Endothelial cell of umbilical vein (primary cell): ENCODE measurements at places on chromosomes 7 and 10.

- DNase-seq, result no peak
Observed at GRCh38 chr7:11710377-11710776, 121.6 kb downstream of the THSD7A start.

- no peak for DNase-seq
Observed at GRCh38 chr10:17177014-17177413, 24.5 kb downstream of the TRDMT1 start.

- DNase-seq, result no peak
Observed at GRCh38 chr10:78870458-78870857, 198.3 kb upstream of the ZMIZ1 start.

DNA sequence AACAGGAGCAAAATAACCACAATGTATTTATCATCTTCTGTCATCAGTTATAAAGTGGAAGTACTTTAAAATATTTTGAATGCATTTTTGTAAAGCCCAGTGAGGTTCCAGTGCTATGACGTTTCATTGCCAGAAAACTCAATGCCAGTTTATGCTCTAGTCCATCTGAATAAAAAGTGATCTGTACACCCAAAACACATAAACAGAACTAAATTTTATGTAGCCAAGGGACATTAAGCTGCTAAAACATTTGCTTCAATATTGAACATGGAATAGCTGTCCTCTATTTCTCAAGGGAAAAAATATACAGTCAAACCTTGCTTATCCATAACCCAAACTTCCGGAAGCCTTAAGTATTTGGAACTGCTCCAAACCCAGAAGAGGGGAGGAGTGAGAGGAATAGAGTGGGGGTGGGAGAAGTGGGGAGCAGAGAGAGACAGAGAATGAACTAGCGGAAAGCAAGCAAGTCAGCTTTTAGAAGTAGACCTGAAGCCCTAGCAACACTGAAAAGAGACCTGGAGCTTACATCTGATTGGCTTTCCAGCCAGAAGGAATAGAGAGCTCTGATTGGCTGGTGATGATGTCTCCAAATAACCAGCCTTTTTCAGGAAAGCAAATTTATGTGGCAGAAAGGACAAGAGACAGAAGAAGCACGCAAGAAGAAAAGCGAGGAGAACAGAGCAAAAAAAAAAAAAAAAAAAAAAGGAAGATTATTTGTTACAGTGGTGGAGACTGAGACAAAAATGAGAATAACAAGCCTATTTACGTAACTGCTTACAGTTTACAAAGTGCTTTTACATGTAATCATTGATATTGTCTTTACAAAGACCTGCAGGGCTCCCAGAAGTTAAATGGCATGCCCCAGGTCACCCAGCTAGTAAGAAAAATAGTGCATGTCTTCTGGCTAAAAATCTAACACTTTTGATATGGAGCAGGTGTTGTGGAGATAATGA, 196.0 kb downstream of the RNLS start:
- peak; percentile 88 for DNase-seq

GRCh38 chr10:60490013-60490412, 100.3 kb upstream of the ANK3 start:
- DNase-seq, result no peak

DNA sequence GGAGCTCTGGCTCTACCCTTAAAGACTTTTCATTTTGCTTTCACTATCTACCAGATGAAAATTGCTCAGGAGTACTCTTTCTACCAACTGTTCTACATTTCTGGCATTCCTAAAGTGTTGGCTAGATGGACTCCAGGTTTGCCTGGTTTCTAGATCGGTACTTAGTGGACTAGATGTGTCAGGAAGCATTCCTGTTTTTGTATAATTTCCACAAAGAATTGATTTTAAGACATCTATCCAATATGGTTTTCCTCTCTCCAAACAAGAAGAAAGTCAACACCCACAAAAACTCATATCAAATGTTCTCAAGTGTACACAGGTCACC, 157.7 kb downstream of the CHRM2 start:
- DNase-seq, result no peak

GRCh38 chr10:101375076-101375475, 21.1 kb downstream of the BTRC start:
- no peak for DNase-seq

- peak; percentile 29 for DNase-seq
Observed at GRCh38 chr7:14698239-14698638, 204.3 kb downstream of the DGKB start.

DNA sequence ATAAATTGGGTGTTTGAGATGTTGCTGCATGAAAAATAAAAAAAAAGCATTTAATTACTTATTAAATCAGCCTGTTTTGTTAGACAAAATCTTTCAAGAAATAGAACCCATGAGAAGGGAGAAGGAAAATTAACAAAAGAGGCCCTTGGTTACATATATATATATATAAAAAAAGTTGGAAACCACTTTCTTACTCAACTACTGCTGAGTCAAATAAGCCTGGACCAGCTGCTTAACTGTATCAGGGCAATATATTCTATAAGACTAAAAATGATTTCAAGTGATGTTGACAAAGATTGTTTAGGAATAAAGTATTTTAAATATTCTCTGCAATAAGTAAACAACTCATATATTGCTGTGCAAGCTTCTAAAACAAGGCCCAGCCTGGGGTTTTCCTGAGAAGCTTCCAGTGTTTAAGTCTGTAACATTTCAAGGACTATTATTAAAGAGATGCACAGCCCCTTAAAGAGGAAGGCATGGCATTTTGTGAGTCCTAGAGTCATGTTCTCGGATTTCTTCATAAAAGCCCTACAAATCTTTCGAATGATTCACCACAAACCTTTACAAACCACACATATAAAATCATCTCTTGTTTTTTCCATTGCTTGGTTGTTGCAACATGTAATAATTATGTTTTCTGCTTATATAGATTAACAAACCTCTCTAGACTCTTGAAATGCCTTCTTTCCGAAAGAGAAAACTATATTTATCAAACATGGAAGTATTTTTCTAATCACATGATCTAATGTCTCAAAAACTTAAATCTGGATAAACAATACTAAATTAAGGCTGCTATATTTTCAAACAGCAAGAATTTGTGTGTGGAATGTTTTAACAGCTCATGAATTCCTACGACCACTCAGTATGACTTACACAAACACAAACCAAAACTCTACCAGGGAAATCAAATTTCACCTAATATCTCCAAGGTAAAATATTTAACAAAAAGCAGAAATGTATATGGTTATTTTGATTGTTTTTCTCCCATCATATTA, 14.3 kb downstream of the JAZF1 start:
- DNase-seq, result no peak

DNA sequence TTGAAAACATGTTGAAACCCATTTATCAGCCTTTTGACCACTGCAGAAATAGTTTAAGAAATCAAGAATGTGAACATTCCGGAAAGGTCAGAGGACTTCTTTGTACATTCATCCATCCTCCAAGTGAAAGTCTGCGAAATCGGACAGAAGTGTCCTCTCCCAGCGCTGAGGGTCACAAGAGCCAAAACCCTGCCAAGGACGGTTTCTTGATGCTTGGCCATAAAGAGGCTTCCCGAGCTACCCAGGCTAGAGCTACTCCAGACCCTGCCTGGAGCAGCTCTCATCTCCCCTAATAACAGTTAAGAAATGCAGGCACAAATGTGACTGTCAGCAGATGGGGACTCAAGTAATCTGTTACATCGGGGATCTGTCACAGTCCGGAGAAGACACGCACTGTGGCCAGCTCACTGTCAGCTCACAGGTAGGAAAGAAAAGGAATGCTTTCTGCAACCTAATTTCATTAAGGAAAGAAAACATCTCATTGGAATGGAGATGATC, 4.5 kb upstream of the CYTH3 start:
- DNase-seq, result no peak

- no peak for DNase-seq
Observed at GRCh38 chr7:78463039-78463438, 664.5 kb downstream of the PHTF2 start.

DNA sequence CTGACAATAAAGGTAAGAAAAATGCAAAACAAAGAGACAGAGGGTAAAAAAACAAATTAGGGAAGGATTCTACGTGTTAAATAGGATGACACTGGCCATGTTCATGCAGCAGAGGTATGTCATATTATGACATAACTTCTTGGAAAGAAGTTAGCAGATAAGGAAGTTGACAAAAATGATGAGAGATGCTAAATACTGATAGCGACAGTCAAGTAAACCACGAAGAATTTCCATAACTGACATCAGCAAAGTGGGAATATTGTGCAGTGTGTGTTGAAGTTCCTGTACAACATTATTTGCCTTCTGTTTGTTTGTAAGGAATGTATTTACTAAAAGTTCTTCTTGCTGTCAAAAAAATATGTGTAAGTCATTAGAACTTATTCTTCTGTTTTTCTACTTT, 29.5 kb downstream of the MDH2 start:
- no peak for DNase-seq

DNA sequence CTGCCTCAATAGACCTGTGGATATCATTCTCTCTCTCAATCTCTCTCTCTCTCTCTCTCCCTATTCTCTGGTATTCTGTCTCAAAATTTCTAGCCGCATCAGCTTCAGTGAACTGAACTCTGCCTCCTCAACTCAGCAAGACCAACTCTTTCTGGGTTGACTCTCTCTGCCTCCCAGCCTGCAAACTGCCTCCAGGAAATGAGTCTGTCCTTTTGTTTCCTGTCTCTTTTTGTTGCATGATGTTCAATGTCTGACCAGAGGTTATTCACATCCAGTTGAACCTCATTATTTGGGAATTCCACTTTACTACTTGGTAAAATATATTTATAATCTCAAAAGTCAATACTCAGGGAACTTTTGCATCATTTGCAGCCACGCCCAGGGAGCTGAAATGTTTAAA, 682.7 kb upstream of the FZD8 start:
- DNase-seq, result peak; percentile 41

DNA sequence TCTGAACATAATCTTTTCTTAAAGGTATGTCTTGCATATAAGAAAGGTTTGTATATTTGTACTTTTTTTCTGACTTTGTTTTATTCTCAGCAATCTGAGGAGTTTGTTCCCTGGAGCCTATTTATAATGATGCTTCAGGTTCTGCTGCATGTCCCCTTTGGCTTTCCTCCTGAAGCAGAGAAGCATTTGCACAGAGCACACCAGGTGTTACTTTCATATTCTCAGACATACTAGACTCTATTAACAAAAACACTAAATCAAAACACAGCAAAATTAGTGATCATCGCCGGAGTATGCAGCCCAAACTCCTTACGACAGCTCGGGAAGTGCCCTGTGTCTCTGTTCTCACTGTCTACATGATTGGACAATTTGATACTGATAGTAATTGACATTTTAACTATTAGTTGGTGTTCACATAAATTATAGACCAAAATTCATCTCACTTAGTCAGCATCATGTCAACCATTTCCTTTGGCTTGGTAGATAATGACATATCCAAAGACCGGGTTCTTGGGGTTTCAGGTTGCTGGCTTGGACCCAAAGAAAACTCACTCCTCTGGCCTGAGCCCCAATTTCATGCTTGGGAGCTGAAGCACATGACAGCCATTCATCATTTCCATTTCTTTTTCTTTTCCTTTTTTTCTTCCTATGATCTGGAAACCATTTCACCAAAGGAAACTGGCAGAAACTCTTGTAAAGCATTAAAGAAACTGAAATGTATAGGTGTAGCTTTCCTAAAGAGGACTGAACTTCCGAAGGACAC, 400.1 kb upstream of the NRP1 start:
- DNase-seq, result no peak

DNA sequence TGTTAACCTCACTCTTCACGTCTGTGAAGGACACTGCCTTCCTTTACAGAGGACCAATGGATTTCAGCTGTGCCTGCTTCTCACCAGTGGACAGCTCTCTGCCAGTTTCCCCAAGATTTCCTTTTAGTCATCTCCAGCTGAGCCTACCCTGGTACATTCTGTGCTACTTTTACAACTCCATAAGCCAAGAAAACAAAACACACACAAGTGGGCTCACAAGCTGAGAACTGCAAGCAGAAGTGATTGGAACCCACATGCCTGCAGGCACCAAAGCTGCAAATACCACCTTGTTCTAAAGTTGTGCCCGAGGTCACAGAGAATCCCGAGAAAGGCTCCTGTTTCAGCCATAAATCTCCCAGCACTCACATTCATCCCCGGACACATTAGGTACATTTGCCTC, 636.8 kb downstream of the PHTF2 start:
- no peak for DNase-seq

DNA sequence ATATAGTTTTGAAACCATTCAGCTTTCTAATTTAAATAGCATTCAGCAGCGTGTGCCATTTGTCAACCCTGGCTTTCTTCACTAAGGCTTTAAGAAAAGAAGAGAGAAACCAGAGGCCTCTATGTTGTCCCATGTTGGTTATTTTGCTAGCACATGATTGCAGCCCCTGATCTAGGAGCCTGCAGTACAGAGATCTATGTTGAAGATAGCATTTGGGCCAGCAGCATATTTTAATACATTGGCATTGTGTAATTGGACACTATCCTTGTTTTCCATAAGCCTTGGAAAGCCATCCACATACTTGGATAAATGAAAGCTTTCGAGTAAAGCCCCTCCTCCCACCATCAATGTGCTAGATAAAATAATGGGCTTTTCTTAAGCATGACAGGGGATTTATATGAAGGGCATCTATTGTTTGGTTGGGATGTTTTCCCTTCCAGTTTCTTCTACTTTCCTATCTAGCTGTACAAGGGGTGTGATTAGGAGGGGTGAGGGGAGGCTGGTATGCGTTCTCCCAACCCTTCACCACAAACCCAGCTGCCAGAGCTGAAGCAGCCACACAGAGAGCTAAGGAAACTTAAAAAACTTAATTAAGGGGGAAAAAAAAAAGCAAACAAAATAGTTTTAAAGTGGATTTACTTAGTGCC, 23.1 kb upstream of the SDHAF3 start:
- DNase-seq, result no peak

DNA sequence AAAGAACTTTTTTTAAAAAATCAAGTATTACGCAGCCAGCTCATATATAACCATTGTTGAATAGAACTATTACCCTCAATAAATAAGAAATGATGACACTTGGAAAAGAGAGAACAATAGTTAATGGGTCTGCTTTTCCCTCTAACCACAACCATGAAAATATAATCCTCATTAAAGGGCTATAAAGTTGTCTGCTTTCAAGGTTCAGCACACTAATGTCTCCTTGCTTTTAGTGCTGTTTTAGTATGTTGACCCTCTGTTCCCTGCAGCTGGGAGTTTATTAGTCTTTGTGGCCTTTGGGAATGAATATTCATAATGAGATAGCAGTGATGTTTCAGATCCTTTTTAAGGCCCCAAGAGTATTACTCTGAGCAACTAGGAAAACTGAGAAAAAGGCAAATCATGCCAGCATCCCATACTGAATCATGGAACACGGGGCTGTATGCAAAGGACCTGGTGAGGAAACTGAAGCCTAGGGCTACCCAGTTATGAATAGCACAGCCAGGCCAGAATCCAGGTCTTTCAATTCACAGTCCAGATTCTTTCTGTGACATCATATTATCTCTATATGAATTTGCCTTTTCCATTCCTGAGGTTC, 332.0 kb upstream of the LRGUK start:
- DNase-seq, result no peak

GRCh38 chr7:50281680-50282445, 22.7 kb upstream of the IKZF1 start:
- DNase-seq, result no peak
